ENCODE measurements at places on chromosomes 4 and X.

- DNase-seq: no peak
Observed at GRCh38 chrX:73962948-73963347, 341.0 kb upstream of the ZCCHC13 start.

DNA sequence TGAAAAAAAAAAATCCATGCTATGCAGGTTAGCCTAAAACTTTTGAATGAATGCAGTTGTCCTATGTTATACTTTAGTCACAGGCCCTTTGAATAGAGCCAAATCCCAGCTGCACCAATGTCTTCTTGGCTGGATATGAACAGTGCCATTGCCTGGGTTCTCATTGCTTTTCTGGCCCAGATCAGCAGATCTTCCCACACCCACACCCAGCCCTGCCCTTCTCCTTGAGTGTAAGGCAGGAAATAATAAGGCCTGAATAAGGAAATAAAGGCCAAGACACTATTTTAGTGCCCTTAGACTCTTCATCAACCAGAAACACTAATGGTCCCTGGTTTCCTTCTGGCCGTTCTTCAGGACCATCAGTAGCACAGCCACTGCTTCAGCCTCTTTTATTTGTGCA, 66.6 kb downstream of the USP38 start:
- no peak for DNase-seq

DNA sequence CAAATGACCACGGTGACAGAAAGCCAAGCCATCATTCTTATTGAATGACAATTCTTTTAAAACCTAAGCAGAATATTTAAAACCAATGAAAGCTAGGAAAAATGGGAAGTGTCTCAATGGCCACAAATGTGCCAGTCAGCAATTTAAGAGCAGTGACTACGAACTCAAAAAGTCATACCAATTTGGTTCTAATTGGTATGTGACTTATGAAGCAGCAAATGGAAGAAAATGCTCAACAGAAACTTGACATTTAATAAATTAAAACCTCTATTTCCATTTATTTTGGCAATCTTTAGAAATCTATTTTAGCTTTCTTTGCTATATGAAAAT, 25.7 kb upstream of the BCLAF3 start:
- DNase-seq: no peak

DNA sequence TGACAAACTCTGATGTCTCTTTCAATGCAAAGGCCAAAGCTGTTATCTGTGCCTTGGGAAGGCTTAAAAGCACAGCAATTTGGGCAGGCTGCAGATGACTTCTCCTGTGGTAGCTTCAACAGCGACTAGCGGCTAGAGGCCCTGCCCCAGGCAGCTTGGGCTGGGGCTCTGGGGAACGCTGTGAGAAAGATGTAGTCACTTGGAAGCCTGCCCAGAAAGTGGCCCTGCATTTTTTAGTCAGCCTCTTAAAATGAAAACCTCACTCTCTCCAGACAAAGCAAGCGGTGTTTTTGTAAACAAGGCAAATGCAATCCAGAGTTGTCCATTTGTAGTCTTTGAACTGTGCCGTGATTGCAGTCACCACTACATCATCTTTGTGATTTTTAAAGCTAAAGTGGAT, 27.5 kb downstream of the PCYT1B start:
- DNase-seq: no peak

- no peak for DNase-seq
Observed at GRCh38 chr4:52604215-52604614, 54.9 kb downstream of the USP46 start.

DNA sequence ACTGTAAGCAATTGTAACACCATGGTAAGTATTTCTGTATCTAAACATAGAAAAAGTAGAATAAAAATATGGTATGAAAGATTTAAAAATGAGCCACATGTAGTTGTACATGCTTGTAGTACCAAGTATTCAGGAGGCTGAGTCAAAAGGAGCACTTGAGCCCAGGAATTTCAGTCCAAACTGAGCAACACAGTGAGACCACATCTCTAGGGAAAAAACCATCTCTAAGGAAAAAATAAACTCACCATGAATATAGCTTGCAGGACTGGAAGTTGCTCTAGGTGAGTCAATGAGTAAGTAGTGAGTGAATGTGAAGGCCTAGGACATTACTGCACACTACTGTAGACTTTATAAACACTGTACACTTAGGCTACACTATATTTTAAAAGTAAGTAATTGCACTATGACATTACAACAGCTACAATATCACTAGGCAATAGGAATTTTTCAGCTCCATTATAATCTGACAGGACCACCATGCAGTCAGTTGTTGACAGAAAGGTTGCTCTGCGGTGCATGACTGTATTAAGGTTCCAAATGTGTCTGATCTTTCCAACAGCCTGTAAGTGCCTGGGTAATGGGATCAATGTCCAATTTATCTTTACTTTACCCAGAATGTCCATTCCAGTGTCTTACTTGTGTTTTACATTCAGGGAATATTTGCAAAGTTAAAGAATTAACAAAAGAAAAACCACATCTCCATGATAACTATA, 28.9 kb upstream of the LRBA start:
- DNase-seq: no peak

All from stimulated activated CD8-positive, alpha-beta memory T cell treated with anti-CD3 and anti-CD28 coated beads, Interleukin-7, amount 100 ng/mL, for 1 hour (primary cell).